NCI-H748 treated with DMSO at 0.1 percent for 48 hours (cell line): ENCODE measurements at places on chromosomes 13 and 19.

GRCh38 chr13:97502181-97502580 is 68.2 kb downstream of the RAP2A start:
- DNase-seq, result no peak

DNA sequence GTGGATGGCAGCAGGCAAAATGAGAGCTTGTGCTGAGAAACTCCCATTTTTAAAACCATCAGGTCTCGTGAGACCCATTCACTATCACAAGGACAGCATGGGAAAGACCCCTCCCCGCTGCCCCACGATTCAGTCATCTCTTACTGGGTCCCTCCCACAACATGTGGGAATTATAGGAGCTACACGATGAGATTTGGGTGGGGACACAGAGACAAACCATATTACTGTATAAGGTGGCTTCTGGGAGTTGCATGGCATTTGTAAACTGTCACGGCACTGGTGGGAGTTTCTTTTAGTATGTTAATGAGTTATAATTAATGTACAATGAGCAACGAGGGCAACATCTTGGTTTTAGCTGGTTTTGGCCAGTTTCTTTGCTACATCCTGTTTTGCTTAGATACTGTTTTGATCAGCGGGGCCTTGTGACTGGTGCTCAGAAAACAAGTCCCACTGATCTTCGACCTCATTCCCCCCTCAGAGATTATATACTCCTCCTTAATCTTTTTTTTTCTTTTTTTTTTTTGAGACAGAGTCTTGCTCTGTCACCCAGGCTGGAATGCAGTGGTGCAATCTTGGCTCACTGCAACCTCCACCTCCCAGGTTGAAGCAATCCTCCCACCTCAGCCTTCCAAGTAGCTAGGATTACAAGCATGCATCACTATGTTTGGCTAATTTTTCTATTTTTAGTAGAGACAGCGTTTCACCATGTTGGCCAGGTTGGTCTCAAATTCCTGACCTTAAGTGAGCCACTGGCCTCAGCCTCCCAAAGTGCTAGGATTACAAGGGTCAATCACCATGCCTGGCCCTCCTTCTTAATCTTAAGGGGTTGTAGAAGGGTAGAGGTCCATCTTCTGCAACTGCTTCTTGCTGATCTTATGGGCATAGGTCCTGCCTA is 21.3 kb upstream of the ZNF599 start:
- no peak for DNase-seq

DNA sequence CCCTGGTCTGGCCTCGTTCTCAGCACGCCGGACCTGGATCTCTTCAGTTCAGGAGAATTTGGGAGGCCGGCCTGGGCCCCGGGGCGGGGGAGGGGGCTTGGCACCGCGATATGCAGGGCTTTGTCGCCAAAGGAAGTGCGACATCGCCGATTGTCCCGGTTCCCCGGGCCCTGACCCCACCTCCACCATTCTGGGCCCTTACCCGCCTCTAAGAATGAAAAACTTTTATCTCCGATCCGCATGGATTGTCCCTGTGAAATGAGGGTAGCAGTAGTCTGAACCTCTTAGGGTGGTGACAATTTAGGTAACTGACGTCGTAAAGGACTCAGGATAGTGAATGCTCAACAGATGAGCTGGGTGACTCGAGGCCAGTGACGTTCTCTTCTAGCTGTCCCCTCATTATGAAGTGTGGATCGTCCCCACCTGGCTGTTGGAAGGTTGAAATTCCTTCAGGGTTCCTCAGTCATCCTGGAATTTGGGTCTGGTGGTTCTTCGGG is 650 bp downstream of the DDA1 start:
- no peak for DNase-seq

DNA sequence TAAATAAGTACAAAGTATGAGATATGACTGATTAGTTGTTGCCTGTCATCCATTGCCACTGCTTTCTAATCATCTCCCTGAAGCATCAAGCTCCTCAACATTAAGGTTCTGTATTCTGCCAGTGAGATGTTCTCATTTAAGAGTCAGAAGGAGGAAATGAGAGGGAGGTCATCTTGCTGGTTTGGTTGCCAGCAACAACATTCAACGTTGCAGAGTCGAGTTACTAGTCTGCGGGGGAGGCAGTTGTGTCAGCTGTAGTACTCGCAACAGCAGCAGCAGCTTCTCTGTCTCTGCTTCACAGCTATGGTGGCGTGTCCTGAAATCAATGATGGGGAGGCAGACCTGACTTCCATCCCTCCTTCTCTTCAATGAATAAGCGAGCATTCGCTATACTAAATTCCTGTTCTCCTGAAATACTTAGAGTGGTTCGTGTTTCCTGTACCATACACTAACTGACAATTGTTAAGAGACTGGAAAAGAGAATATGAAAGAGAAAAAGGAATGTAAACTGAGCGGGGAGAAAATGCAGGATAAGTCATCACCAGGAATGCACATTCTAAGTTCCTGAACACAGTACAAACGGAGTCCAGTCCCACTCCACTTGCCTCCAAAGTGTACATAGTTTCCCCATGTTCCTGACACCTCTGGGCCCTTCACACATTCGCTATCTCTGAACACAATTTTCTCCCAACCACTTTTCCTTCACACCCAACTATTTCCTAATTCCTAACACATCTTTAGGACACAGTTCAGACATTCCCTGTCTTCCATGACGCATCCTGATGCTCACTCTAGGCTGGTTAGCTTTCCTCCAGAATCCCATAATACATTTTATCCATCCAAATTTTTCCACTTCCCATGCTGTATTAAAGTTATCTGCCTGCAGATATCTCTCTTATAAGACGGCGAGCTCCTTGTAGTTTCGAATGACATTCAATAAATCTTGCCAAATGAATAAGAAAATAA is 263.0 kb downstream of the KLF12 start:
- no peak for DNase-seq

- DNase-seq, result no peak
Observed at GRCh38 chr19:14354445-14354844, 26.8 kb upstream of the ADGRE5 start.

DNA sequence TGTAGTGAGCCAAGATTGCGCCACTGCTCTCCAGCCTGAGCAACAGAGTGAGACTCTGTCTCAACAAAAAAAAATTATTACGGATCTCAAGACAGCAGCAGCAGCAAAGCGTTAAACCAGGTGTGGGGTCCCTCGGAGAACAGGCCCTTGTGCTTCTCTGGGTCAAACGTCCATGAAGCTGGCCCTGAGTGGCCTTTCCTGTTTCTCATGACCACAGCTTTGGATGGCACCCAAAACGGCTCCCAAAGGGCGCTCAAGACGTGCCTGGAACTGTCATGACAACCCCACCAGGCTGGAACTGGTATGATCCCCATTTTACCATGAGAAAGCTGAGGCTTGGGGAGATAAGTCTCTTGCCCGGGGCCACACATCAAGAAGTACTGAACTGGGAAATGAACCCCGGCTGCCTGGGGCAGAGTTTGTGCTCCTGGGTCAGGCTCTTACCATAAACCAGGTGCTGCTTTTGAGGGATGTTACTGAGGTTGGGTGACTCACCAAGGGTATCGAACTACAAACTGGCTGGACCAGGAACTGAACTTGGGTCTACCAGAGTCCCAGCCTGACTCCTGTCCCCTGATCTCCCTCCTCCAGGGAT is 11.6 kb upstream of the SAMD1 start:
- DNase-seq, result no peak

- DNase-seq, result no peak
Observed at GRCh38 chr13:75785130-75785529, 149.0 kb downstream of the LMO7 start.

DNA sequence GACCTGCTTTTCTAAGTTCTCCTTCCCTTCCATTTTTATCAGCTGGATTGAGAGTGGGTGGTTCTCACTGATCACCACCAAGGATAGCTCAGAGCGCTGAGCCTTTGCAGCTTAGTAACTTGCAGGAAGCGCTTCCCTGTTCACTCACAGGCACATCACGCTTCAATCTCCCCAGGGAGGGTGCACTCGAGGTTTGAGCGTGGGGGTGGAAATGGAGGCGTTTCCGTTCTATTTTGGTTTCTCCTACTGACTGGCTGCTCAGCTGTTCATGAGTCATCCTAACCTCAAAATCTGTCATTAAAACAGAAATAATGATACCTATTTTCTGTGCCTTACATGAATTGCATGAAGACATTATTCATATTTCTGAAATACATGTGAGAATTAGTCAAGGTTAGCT is 292.1 kb downstream of the SPRY2 start:
- DNase-seq, result no peak

- DNase-seq, result no peak
Observed at GRCh38 chr19:46524308-46524707, 28.6 kb upstream of the PNMA8B start.

- no peak for DNase-seq
Observed at GRCh38 chr19:2850256-2850925, 9.1 kb downstream of the ZNF555 start.

- no peak for DNase-seq
Observed at GRCh38 chr19:47226426-47227351, 4.3 kb downstream of the BBC3 start.

DNA sequence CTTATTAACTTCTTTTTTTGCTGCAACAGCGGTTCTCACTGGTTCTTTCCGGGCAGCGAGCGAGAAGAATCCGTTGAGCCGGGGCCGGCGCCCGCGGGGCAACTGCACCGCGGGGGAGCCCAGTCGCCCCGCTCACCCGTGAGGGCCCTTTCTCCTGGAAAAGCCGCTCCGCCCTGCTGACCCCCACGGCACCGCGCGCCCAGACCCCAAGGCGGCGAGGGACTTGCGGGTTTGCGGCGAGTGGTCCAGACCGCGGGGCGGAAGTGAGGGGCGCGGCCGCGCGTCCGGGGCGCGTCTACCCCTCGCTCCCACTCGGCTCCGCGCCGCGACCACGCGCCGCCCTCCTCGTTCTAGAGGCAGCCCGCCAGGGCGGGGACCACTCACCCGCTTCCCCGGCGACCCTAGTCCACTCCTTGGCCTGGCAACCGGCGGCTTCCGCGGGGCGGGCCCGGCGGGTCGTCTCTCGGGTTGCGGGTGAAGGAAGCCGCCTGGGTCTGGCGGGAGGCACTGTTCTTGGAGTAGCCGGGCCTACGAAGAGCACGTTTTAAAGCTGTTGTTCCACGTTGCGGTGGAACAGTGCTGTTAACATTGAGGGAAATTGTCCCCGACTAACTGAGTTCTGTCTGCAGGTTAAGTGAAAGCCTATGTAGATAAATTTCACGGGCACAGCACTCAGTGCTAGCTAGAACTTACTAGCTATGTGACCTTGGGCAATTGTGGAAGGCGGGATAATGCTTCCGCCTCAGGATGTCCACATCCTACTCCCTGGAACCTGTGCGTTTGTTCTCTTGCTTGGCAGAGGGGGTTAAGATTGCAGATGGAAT is at the start of gene NEK3:
Gene NEK3, minus strand, starts transcription at position 439 of the 824 bp plus-strand sequence. CDS start 3,406 bp downstream, outside the sequence.
- DNase-seq, result peak; percentile 38

GRCh38 chr13:93862259-93862658 is 617.2 kb downstream of the DCT start:
- DNase-seq, result no peak

GRCh38 chr19:38665219-38665931 is 17.9 kb downstream of the ACTN4 start:
- no peak for DNase-seq
